AG09319 (cell line): ENCODE measurements at places on chromosomes 6 and 20.

DNA sequence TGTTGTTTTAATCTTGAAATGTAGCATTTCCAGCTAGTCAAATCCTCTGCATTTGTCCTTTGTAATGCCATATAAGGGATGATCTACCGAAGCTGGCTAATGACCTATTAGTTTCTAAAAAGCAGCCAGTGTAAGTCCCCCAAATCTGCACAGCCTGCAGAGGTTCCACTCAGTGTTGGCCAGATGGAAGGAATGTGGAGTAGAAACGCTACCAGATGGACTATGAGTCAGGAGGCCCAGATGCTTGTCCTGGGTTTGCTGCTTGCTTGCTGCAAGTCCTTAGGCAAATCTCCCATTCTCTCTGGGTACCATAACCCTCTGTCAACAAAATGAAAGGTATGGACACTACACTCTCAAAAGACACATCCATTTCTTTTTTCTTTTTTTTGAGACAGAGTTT is 149.8 kb downstream of the BTBD9 start:
- peak; percentile 49 for DNase-seq

GRCh38 chr6:110412360-110412759 is 3.0 kb downstream of the DDO start:
- DNase-seq: no peak

DNA sequence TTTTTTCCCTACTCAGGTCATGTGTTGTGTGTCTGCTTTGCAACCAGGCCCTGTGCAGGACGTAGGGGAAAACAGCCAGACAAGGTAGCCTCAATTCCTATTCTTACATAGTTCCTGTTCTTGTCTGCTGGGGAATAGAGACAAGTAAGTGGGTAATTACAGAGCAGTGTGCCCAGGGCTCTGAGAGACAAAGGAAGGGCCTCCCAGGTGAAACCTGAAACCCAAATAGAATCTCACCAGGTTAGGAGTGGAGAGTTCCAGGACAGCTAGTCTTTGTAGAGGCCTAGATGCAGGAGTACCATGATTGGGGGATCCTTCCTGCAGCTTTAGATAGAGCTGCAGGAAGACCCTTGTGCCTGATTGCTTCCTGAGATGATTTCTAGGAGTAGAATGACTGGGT is 48.4 kb downstream of the DHX35 start:
- DNase-seq: no peak

- no peak for DNase-seq
Measured at GRCh38 chr20:57882451-57883161, 172.8 kb upstream of the PMEPA1 start.

- DNase-seq: no peak
Measured at GRCh38 chr6:129130959-129131681, 248.2 kb downstream of the LAMA2 start.
